Activated CD8-positive, alpha-beta memory T cell treated with anti-CD3 and anti-CD28 coated beads, Interleukin-2, amount 50 U/mL, for 48 hours (primary cell): ENCODE measurements at places on chromosomes 4 and X.

GRCh38 chr4:109313168-109314133 is 11.0 kb upstream of the COL25A1 start:
- no peak for DNase-seq

DNA sequence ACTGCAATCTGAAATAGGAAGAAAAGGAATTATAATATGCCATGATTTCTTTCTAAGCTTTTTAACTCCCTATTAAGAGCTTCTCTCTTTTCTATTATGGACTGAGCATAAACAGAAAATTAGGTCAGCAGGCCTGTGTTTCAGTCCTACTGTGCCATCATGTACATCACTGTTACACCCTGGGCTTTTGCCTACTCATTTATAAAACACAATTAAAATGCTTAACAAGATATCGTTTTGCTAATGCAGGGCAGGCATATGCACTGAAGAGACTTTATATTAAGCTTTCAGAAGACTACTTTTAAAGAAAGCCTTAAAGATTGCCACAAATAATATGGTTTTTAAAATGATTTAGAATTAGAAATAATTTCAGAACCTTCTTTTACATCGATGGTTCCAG is 828 bp upstream of the BBS12 start:
- no peak for DNase-seq

DNA sequence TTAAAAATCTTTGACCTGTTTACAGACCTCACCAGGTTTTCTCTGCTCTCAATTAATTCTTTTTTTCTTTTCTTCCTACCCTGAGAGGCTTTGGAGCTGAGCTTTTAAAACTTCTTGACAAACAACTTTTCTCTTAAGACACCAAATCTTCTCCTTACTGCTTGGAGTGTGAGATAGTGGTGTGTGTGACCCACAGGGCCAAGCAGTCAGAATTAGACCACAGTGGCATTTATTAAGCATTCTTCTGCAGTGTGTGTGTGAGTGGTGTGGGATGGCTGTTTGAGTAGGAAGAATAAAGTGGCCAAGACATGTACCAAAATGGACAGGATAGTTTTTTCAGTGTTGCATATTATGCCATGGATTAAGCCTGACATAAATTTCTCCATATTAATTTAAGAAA is 665.1 kb downstream of the RAPGEF2 start:
- DNase-seq: no peak

DNA sequence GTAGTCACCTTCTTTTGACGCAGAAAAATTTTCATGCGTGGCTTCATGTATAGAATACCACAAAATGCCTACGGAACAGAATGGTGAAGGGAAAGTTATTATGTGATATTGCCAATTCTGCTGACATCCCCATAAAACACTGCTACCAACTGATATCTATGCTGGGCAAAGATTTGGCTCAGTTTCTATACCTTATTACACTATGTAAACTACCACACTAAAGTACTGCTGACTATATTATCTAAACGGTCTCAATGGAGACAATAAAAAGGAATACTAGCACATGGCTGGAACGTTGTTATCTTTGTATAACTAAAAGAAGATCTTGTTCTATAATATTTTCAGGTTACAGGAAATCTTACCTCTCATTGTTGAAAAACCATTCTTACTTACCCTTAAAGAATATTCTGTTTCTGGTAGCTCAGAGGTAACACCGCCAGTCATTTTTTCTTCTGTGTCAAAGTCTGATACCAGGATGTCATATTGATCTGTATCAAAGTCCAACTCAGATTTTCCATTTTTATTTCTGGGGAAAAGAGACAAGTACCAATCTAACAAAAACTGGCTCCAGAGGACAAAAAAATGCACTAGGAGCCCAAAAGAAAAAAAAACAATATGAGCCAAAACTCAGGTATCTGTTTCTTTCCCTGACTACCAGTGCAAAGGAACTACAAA is 18.9 kb downstream of the MORC4 start:
- no peak for DNase-seq

GRCh38 chr4:85496933-85497332 is 22.0 kb downstream of the ARHGAP24 start:
- DNase-seq: no peak

- DNase-seq: no peak
These were observed 68.3 kb downstream of the FMR1NB start for GRCh38 chrX:148049441-148049840.

DNA sequence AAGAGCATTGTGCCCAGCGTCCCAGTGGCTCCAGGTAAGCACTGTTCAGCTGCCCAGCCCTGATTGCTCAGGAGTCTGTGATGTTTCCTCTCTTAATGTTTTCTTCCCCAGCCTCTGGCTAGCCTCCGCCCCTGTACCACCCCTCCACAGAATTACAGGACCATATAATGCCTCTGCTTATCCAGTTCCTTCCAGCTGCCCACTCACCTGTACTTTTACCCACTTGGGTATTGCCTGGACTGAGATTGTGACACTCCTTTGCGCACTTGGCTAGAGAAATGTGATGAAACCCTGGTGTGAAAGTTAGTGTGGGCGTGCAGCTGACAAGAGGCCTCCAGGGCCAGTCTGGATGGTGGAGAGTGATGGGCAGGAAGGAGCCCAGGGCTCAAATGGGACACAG is at the start of gene AWAT2:
TSS of gene AWAT2 (minus strand) at position 14 of the 400 bp plus-strand sequence. CDS start at position 8, 6 bp downstream.
- DNase-seq: no peak

- DNase-seq: no peak
These were observed 68.2 kb upstream of the TMEM33 start for GRCh38 chr4:41866799-41867677.

DNA sequence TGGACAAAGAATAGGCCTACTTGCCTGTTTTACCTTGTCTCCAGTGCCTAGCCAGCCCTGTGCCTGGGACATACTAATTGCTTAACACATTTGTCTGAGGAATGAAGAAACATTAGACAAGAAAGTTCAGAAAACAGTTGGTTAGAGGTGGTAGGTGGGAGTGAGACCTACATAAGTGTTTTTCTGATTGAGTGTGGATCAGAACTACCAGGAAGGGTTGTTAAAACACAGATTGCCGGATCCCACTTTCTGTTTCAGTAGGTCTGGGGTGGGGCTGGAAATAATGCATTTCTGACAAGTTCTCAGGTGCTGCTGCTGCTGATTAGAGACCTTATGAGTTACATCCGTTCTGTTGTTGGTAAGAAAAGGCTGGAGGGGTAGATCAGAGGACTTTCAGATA is 5.7 kb upstream of the JADE1 start:
- DNase-seq: no peak

DNA sequence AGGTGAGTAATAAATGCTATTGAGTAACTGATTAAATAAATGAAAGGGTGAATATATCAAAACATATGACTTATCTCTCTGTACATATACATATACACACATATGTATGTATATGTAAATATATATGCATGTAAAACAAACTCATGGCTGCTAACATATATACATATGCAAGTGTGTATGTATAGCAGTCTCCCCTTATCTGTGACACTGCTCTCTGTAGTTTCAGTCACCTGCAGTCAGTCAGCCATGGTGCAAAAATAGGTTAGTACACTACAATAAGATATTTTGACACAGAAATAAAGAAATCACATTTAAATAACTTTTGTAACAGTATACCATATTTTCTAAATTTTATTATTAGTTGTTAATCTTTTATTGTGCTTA is 467.4 kb downstream of the EPHA5 start:
- DNase-seq: no peak

- peak; percentile 51 for DNase-seq
These were observed 1.1 kb downstream of the GAB1 start for GRCh38 chr4:143337600-143338287.

- DNase-seq: no peak
These were observed 4.5 kb downstream of the PGRMC2 start for GRCh38 chr4:128283071-128283470.

- DNase-seq: no peak
These were observed 165.8 kb upstream of the PPARGC1A start for GRCh38 chr4:24055623-24056022.

DNA sequence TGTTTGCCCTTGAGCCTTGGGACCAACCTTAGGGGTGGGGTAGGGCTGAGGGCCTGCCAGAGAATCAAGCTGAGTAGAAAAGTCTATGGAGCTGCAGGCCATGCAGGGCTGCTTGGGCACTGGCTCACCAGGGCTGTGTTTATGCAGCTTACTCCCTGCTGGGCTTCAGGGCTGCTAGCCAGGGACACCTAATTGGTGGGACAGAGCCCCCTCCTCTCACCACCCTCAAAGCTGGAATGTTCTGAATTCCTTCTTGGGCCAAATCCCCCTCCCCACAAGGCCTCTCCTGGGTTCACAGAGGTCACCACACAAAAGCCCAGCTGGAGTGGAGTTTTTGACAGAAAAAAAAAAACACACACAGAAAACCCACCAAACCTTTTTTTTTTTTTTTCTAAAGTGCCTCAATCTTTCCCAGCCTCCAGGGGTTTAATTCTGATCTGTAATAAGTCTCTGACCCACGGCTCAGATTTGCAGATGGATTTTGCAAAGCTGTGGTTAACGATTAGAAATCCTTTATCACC is at the start of gene CLDN2:
TSS of gene CLDN2 (plus strand) at position 471 of the 521 bp plus-strand sequence. CDS start 7,827 bp downstream, outside the sequence.
- no peak for DNase-seq

GRCh38 chr4:955931-956381 is 17.4 kb downstream of the DGKQ start:
- no peak for DNase-seq

GRCh38 chr4:169054879-169055278 is 44.8 kb upstream of the CBR4 start:
- no peak for DNase-seq

DNA sequence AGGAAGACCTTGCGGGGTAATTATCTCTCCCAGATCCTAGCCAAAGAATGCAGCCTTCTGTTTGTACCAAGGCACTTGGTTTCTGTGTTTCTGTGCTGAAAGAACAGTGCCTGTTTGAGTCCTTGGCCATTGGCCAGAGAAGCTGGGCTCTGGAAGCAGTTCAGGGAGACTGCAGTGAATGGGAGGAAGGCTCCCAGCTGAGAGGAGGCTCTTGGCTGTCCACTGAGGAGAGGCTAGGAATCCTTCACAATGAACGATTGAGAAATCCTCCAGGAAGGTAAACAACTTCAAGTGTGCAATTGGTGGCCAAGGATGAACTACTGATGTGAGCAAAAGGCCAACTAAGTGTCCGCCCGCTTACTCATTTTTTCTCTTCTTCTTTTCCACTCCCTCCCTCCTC is 61.3 kb downstream of the HS3ST1 start:
- DNase-seq: no peak

DNA sequence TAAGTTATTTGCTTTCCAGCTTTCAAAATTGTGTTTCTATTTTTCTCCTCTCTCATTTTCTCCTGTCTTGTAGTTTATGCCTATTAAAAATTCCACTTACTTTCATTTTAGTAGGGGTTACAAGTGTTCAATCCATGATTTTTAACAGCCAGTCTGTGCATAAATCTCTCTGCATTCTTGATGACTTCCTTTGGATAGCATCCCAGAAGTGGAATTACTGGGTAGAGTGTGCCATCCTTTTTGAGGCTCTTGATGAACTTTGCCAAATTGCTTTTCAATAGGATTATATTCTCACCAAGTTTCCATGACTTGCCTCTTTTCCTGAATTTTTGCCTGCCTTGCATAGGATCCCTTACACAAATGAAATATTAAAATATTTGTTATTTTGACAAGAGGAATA is 58.5 kb downstream of the DIPK2B start:
- no peak for DNase-seq

DNA sequence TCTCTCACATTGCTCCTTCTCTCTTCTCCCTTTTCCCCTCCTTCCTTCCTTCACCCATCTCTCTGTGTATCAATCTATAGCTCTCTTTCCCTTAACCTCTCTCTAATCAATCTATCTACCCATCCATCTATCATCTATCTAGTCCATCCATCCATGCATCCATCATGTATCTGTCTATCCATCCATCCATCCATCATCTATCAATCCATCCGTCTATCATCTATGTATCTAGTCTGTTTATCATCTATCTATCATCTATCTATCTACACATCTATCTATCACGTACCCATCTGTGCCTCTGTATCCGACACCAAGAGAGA is 307.5 kb downstream of the DHRSX start:
- no peak for DNase-seq

DNA sequence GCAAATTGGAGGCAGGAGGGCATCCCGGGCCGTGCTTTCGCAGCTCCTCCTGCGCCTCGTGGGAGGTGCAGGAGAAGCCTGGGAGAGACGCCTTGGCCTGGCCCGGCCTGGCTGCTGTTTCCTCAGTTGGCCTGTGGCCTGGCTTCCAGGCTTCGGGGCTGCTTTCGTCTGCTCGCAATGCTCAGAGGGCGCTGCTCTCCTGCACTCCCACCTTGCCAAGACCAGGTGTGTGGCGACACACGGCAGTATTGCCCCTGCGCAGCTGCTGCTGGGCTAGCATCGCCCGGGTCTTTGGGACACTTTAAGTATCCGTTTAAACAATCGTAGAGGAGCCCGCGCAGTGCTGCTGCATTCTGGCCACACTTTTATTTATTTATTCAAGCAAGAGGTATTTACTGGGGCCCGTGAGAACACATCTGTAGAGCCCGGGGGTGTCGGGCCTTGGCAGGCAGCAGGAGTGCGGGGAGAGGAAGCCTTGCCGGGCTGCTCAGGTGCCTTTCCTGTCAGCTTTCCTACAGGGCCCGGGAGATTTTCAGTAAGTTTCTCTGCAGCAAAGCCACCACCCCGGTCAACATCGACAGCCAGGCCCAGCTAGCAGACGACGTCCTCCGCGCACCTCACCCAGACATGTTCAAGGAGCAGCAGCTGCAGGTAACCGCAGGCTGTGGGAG is 26.2 kb upstream of the HGFAC start:
- DNase-seq: no peak

DNA sequence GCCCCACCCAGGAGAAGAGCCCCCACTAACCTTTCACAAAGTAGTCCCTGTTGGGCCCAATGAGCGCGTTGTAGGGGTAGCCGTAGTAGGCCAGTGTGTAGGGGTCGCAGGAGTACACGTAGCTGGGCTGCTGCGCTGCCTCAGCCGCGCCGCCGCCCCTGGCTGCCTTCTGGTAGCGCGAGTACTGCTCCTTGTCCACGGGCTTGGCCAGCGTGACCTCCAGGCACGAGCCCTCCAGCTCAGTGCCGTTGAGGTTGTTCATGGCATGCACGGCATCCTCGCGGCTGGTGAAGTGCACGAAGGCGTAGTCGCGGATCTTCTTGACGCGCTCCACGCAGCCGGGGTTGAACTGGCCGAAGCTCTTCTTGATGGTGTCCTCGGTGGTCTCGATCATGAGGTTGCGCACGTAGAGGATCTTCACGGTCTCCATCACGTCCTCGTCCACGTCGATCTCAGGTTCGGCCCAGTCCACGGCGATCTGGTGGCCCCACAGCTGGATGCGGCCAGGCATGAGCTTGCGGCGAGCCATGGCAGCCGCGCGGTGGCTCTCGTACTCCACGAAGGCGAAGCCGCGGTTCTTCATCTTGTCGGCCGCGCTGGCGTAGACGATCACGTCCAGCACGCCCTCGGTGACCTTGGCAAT is 102.7 kb downstream of the CHRNA9 start:
- DNase-seq: no peak

- DNase-seq: no peak
These were observed 329.0 kb downstream of the STIM2 start for GRCh38 chr4:27189683-27190082.

GRCh38 chrX:23376581-23376980 is 41.9 kb downstream of the PTCHD1 start:
- DNase-seq: no peak

GRCh38 chrX:46531442-46531841 is 13.8 kb downstream of the ZNF674 start:
- no peak for DNase-seq

GRCh38 chr4:111066447-111066846 is 443.6 kb upstream of the PITX2 start:
- no peak for DNase-seq

GRCh38 chr4:126526335-126526734 is 1106.4 kb upstream of the INTU start:
- DNase-seq: no peak

GRCh38 chr4:145181091-145181501 is 707 bp upstream of the OTUD4 start:
- DNase-seq: no peak

GRCh38 chr4:55545641-55546505 is 836 bp downstream of the CLOCK start:
- DNase-seq: peak; percentile 81
